ENCODE measurements at places on chromosomes 3 and 15.
A peak's percentile ranks its signal among the peaks of the same experiment; 100 is the strongest.

DNA sequence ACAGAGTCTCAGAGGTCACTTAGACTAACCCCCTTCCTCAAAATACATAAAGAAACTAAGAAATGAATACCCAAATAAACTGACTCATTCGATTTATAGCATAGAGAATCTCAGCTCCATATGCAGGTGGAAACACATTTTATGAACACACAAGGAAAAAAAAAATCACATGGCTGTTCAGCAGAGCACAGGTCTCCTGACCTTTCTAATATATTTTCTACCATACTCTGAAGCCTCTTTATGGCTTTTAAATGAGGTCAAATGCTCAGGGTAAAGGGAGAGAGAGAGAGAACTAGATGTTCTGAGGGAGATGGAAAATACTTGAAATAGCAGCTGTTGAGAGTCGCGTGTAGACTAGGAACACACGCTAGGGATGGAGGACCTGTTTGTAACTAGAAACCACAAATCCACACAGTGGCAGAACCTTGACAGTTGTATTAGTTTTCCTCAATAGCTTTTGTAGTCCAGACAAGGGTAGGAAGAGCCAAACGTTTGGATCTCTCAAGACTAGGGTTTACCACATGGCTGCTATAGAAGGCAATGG lies 165.3 kb downstream of the FMN1 start:
- H3K4me3 ChIP-seq: no peak overlapping the region
- no peaks in the 10 kb centered on the region for H3K4me1 ChIP-seq
- no peaks in the 10 kb centered on the region for H3K36me3 ChIP-seq

- H3K4me1 ChIP-seq: no peaks in the 10 kb centered on the region
- H3K27me3 ChIP-seq: no peaks in the 10 kb centered on the region
- H3K36me3 ChIP-seq: no peaks in the 10 kb centered on the region
- no peak for DNase-seq
- H3K27ac ChIP-seq: no peak overlapping the region
These were observed 563.6 kb upstream of the ADAMTS9 start for GRCh38 chr3:65251375-65251774.

- no peak overlapping the region for H3K27ac ChIP-seq
- H3K4me3 ChIP-seq: no peak overlapping the region
- no peaks in the 10 kb centered on the region for H3K27me3 ChIP-seq
- peaks cover 21% of the 10 kb centered on the region for H3K4me1 ChIP-seq
These were observed 1.7 kb upstream of the VPS18 start for GRCh38 chr15:40892447-40893012.

DNA sequence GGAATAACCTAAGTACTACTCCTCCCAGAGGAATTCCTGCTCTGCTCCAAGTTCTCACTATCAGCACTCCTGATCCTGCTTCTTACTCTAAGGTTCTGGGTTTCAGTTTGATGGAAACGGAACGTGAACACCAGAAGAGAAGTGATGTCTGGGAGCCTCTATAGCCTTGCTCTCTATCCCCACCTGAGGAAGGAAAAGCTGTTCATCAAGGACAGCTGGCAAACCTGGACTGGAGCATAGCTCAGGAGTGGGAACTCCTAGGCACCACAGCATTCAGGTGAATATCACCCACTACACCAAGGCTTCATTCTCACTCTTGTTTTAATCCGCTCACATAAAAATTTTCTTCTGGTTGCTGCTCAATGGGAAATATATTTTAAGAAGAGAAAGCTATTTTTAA lies 13.0 kb upstream of the CADPS start:
- DNase-seq: no peak
- H3K4me3 ChIP-seq: no peak overlapping the region

- H3K27ac ChIP-seq: no peak overlapping the region
- H3K4me1 ChIP-seq: no peaks in the 10 kb centered on the region
- no peaks in the 10 kb centered on the region for H3K36me3 ChIP-seq
- H3K27me3 ChIP-seq: no peaks in the 10 kb centered on the region
These were observed 235.7 kb upstream of the THBS1 start for GRCh38 chr15:39345176-39345575.

- no peak for DNase-seq
- H3K4me3 ChIP-seq: no peak overlapping the region
- H3K36me3 ChIP-seq: peaks cover 56% of the 10 kb centered on the region
- H3K4me1 ChIP-seq: no peaks in the 10 kb centered on the region
- H3K27me3 ChIP-seq: no peaks in the 10 kb centered on the region
These were observed 38.3 kb upstream of the BCL2L10 start for GRCh38 chr15:52150871-52151270.

- no peak overlapping the region for H3K27ac ChIP-seq
- no peaks in the 10 kb centered on the region for H3K27me3 ChIP-seq
- H3K4me3 ChIP-seq: no peak overlapping the region
- H3K4me1 ChIP-seq: no peaks in the 10 kb centered on the region
- no peak for DNase-seq
- no peaks in the 10 kb centered on the region for H3K36me3 ChIP-seq
These were observed 195.7 kb upstream of the ATP11B start for GRCh38 chr3:182597621-182598041.

GRCh38 chr3:14907043-14907966 lies 40.1 kb upstream of the NR2C2 start:
- no peak for DNase-seq
- no peaks in the 10 kb centered on the region for H3K4me1 ChIP-seq
- no peak overlapping the region for H3K27ac ChIP-seq
- H3K27me3 ChIP-seq: no peaks in the 10 kb centered on the region
- no peak overlapping the region for H3K4me3 ChIP-seq

- H3K36me3 ChIP-seq: no peaks in the 10 kb centered on the region
- no peak overlapping the region for H3K4me3 ChIP-seq
- no peaks in the 10 kb centered on the region for H3K27me3 ChIP-seq
These were observed 32.8 kb downstream of the MYH15 start for GRCh38 chr3:108477511-108478147.

- no peaks in the 10 kb centered on the region for H3K36me3 ChIP-seq
- DNase-seq: no peak
These were observed 30.8 kb upstream of the MAGEF1 start for GRCh38 chr3:184742676-184743135.

DNA sequence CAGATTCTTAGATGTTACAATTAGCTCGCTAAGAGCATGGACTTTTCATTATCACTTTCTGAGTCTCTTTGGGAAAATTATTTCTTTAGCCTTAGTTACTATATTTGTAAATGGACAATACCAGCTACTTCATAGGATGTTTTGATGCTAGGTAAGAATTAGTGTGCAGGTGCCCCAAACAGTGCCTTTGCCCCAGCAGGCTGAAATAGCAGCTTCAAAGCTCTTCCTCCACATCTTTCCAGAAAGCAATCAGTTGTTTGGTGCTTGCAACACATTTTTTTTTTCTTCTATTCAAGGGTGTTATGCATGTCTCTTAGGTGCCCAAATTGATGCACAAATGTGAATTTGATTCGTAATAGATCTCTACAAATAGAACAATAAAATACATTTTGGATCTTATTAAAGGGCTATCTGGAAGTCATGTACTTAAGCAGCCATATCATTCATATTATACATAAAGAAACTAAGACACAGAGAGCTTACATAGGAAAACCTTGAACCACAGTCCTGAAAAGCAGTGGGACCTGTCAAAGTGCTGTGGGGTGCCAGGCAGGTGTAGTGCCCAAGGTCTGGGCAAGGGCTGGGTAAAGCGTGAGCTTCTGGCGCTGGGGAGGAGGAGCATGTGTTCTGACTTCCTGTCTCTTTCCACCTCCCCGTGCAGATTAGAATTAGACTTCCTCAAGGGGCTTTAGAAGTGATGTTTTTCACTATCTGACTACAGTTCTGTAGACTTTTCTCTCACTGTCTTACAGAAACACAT lies 62.9 kb downstream of the FNDC3B start:
- H3K4me1 ChIP-seq: peaks cover 76% of the 10 kb centered on the region
- DNase-seq: peak; percentile 44
- no peaks in the 10 kb centered on the region for H3K36me3 ChIP-seq
- H3K4me3 ChIP-seq: no peak overlapping the region

DNA sequence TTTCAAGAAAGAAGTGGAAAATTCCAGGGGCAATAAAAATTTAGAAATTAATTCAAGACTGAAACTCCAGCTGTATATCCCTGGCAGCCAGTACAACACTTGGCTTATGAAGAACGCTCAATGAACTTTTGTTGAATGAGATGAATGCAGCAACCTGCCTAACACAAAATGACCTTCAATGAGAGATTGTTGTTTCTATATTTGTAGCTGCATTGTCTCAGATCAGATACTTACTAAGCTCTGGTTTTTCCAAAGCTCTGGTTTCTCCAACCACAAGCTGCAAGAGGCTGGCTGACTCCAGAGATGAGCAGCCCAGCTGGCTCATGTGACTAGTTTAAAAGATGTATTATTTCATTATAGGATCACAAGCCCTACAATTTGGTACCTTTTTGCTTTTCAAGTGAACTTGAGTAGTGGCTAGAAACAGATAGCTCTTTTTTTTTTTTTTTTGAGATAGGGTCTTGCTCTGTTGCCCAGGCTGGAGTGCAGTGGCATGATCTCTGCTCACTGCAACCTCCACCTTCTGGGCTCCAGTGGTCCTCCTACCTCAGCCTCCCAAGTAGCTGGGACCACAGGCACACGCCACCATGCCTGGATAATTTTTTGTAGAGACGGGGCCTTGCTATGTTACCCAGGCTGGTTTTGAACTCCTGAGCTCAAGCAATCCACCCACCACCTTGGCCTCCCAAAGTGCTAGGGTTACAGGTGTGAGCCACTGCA lies 57.4 kb downstream of the UMPS start:
- no peaks in the 10 kb centered on the region for H3K36me3 ChIP-seq
- no peaks in the 10 kb centered on the region for H3K27me3 ChIP-seq
- no peak overlapping the region for H3K4me3 ChIP-seq
- H3K4me1 ChIP-seq: no peaks in the 10 kb centered on the region
- no peak for DNase-seq

- H3K27me3 ChIP-seq: no peaks in the 10 kb centered on the region
- H3K27ac ChIP-seq: no peak overlapping the region
- H3K4me1 ChIP-seq: no peaks in the 10 kb centered on the region
- no peak overlapping the region for H3K4me3 ChIP-seq
- H3K36me3 ChIP-seq: no peaks in the 10 kb centered on the region
These were observed 745.7 kb upstream of the CCDC54 start for GRCh38 chr3:106631373-106632108.

DNA sequence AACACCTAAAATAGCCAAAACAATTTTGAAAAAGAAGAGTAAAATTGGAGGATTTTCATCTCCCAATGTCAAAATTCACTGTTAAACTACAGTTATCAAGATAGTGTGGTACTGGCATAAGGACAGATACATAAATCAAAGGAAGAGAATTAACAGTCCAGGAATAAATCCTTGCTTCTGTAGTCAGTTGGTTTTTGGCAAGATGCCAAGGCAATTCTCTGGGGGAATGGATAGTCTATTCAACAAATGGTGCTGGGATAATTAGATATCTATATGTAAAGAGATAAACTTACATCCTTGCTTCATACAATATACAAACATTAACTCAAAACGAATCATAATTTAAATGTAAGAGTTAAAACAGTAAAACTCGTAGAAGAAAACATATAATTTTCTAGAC lies 57.9 kb upstream of the SELENOK start:
- no peak for DNase-seq
- H3K27me3 ChIP-seq: no peaks in the 10 kb centered on the region
- H3K4me1 ChIP-seq: no peaks in the 10 kb centered on the region
- no peak overlapping the region for H3K27ac ChIP-seq
- H3K36me3 ChIP-seq: no peaks in the 10 kb centered on the region

GRCh38 chr15:65006876-65007275 lies 17.2 kb upstream of the SPG21 start:
- no peaks in the 10 kb centered on the region for H3K36me3 ChIP-seq
- H3K27ac ChIP-seq: no peak overlapping the region
- no peak for DNase-seq
- no peaks in the 10 kb centered on the region for H3K27me3 ChIP-seq

DNA sequence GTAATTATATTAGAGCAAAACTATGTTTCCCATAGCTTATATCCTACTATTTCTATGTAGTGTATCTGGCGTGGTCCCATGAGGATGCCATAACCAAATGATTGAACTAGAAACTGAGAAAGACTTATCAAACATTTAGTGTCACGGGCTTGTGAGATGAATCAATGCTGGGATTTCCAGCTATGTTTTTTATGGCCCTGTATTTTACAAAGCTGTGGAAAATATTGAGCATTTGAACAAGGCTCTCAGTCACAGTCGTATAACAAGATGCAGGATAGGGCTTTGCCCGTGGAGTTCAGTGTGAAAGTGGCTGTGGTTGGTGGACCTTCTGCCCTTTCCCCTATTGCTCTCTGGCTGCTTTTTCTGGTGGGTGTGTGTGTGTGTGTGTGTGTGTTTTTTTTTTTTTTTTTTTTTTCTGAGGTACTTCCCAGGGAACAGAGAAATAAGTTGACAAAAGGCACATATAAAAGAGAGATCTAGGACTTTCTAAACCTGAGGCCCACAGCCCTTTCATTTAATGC lies 60.7 kb downstream of the CACNA1D start:
- no peaks in the 10 kb centered on the region for H3K27me3 ChIP-seq
- no peaks in the 10 kb centered on the region for H3K36me3 ChIP-seq
- H3K4me3 ChIP-seq: no peak overlapping the region
- no peak overlapping the region for H3K27ac ChIP-seq
- no peak for DNase-seq

DNA sequence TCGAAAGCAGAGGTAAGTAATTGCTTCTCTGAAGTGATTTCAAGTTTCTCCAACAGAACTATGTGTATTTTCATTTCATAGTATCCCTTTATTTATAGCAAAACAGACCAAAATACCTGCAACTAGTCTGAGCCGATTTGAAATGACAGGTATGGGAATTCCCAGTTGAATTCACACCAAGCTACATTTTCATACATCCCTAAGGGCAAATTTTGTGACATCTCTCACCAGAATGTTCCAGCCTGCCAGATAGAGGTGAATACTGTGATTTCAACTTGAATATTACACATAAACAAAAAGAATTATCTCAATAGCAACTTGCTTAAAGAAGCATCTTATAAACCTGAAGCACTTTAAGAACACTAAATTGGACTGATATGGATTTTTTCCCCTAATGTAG lies 235.7 kb downstream of the SLC9A9 start:
- no peaks in the 10 kb centered on the region for H3K4me1 ChIP-seq
- no peaks in the 10 kb centered on the region for H3K36me3 ChIP-seq
- no peak overlapping the region for H3K27ac ChIP-seq
- no peak overlapping the region for H3K4me3 ChIP-seq
- no peaks in the 10 kb centered on the region for H3K27me3 ChIP-seq

DNA sequence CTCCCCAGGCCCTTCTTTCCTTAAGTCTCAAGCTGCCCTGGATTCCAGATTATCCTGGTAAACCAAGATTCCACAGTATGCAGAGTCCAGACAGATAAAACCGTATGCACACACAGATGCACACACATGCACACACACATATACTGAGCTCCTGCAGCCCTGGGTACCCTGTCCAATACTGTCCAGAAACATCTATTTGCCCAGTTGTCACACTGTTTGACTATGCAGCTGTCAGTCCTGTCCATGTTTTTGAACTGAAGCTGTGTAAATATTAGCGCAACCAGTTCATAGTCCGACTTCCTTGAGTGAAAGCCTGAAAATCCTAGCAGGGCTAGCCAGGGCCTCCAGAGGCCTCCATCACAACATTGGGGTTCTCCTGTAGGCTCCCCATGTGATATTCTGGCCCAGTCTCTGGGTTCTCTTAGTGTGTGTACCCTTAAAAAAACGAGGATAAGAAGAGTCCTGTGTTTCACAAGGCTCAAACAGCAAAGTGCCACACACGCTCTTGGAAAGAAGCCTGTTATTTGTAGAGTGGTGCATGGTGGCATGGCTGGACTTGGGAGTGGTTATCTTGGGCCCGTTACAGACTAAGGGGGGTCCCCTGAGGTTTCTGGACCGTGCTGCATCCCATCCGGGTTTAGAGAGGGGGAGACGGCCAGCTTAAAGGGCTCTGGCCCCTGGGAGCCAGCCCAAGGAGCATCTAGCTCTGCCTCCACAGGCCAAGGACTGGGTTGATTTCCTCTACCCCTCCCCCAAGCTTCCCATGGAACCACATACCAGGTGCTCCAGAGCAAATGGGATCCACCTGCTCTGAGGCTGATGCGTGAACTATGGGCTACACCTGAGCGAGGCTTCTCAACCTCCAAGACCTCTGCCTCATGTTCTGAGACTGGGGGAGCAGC lies 108.3 kb downstream of the IQSEC1 start:
- H3K27me3 ChIP-seq: no peaks in the 10 kb centered on the region
- H3K4me1 ChIP-seq: peaks cover 90% of the 10 kb centered on the region
- H3K4me3 ChIP-seq: no peak overlapping the region
- no peak overlapping the region for H3K27ac ChIP-seq

Measured in CD4-positive, alpha-beta memory T cell (primary cell).